ENCODE measurements at places on chromosomes 12 and 14.

GRCh38 chr14:81392976-81393643 lies 7.0 kb downstream of the STON2 start:
- no peak for DNase-seq

DNA sequence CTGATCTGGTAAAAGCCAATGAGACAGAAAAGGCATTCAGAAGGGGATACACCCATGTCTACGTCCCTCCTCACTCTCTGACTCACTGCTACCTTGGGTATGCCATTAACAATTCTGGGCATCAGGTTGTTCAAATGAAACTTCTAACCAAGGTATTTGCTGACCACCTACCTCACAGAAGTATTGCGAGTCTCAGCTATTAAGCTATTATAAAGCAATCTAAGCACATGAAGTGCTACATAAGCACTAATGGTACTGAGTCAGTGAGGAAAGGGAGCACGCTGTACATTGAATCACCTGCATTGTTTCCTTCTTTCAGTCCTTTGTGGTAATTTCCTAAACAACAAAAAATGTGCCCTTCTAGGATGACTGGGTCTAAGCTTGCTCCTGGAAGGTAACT lies 62.8 kb upstream of the CCDC91 start:
- DNase-seq: no peak

DNA sequence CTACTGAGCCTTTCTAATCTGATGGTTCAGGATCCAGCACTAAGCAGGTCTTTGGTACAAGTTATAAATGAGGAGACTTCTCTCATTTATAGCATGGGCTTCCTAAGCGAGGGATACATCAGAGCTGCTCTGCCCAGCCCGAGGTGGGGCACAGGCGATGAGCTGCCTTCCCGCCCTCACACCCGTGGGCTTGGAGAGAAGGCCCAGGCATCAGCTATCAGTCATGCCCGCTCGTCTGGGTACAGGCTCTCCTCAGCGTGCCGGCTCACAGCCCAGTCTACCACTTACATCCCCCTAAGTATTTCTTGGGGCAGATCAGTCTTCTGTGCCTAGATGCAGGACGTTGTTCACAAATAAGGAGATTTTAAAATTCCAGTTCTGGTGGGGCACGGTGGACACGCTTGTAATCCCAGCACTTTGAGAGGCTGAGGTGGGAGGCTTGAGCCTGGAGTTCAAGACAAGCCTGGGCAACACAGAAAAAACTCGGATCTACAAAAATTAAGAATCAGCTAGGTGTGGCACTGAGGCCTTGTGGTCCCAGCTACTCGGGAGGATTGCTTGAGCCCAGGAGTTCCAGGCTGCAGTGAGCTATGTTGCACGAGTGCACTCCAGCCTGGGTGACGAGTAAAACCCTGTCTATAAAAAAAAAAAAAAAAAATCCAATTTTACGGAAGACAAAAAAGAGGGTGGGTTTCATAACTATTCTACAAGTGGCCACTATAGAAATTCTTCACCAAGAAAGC lies 57.0 kb downstream of the CCDC88C start:
- DNase-seq: no peak

DNA sequence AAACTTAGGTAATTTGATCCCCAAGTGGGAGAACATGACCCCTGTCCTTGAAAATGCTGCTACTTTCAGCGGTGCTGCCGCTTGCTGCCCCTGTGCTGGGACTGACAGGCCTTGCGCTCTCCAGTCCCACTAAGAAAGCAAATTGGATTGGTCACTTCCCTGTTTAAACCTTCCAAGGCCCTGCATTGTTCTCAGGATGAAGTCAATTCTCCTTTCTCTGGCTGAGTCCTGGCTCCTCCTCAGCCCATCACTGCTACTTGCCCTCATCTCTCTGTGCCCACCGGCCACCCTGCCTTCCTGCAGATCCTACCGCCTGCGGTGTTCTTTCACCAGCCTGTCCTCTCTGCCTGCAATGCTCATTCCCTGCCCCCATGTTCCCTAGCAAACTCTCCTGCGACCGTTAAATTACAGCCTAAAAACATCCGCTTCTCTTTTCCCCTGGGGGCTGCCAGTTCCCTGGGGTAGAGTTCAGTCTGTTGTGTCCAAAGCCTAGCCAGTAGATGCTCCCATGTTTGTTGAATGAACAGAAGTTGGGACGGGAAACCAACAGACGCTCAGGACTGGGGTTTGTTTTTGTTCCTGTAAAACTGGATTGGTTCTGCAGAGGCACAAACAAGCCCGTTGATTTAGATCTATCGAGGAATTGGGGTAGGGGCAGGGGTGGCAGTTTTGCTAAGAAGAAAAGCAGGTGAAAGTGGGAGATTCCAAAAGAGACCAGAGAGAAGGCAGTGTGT lies 127.3 kb upstream of the HIF1A start:
- DNase-seq: peak; percentile 40

- no peak for DNase-seq
Observed at GRCh38 chr12:77606348-77606747, 224.3 kb upstream of the NAV3 start.

DNA sequence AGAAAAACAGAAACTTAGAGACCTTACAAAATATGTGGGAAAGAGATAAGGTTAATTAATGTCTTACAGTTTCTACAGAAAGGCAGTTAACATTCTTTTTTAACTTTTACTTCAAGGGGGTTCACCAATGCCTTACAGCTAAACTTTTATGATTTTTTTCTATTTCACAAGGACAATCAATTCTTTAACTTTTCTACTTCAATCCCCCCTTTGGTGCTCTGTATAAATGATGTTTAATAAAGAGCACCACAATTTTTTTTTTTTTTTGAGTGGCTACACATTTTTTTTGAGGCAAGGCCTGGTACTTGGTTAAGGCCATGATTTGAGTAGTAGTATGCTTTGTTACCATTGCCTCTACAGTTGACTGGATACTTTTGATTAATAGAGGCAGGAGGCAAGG lies 279.6 kb downstream of the PRKD1 start:
- no peak for DNase-seq

DNA sequence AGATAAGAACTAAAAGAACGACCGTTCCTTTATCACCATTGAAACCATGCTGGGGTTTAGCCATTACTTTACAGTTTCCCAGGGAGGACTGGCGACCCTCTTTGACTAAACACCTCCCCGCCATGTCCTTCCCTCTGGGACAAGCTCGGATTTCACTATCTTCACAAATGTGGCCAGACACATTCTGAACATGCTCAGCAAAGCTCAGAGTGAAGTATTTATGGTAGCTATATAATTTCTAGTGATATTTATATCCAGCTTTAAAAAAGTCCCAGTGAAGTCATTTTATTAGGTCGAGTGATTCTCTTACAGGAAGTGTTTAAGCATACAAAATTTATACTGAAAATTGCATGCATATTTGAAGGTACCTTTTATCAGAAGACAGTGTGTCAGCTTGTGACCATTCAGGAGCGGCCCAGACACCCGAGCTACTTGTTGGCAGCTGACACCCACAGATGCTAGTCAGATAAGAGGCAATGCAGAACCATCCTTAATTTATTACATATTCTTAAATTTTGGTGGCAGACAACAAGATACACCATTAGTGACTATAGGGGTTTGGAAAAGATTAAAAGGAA lies 36.8 kb downstream of the NIN start:
- no peak for DNase-seq

DNA sequence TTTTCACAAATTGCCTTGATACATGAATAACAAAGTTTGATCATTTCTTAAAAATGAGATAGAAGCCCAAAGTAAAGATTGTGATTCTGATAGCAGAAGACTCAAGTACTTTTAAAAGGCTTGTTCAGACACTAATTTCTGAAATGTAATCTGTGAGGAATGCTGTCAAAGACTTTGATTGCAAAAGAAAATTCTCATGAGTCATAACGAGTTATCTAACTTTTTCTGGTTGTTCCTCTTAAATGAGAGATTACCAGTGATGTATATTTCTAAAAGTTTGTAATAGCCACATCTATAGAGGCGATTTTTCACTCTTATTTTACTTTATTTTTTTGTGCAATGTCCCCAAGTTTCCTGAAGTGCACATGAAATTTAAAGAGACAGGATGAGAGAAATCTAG lies 7.0 kb downstream of the PYGL start:
- DNase-seq: peak; percentile 83

GRCh38 chr14:87152693-87153092 lies 840.3 kb downstream of the GALC start:
- no peak for DNase-seq

GRCh38 chr12:62466018-62466593 lies 520 bp upstream of the MON2 start:
- DNase-seq: peak; percentile 51

GRCh38 chr14:81990312-81990761 lies 456.7 kb upstream of the SEL1L start:
- DNase-seq: peak; percentile 50

- peak; percentile 48 for DNase-seq
Observed at GRCh38 chr12:53567961-53568808, 58.0 kb downstream of the ATF7 start.

GRCh38 chr12:93668919-93669418 lies 8.2 kb upstream of the CRADD start:
- no peak for DNase-seq

DNA sequence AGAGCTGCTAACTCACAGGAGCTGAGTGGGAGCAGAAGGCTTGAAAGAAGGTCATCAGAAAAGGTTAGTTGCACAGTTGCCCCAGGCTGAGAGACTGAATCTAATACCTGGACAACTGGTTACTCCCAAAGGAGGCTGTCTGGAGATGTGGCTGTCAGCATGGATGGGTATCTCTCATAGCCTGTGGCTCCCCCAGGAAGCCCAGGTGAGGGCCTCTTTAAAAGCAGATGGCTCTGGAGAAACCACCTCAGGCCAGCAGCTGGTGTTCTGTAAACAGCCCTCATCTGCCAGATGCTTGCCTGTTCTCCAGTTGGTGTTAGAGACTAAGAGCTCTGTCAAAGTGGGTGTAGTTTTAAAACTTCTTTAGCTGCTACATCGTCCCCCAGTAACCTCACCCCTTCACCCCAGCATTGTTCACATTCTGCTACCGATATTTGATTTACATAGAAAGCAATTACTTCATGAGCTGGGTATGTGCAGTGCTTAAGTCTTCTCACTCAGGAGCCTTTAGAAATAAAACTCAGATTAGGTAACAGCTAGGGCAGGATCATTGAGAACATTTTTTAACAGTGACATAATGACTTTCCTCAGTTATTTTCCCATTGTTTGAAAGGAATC lies 25.8 kb downstream of the DACT1 start:
- peak; percentile 97 for DNase-seq

Measured in iris pigment epithelial cell (primary cell).